LHCN-M2 (cell line): ENCODE measurements at places on chromosomes 13 and 19. TPM values are rescaled to one million over a fixed set of nuclear protein-coding genes. Genes with fewer than 3 reads are reported as not detected.

GRCh38 chr19:32178401-32178800 lies 167.0 kb upstream of the ZNF507 start:
- DNase-seq = no peak

GRCh38 chr19:39408392-39409207 lies 2.0 kb downstream of the ZFP36 start:
- peak; percentile 50 for DNase-seq

DNA sequence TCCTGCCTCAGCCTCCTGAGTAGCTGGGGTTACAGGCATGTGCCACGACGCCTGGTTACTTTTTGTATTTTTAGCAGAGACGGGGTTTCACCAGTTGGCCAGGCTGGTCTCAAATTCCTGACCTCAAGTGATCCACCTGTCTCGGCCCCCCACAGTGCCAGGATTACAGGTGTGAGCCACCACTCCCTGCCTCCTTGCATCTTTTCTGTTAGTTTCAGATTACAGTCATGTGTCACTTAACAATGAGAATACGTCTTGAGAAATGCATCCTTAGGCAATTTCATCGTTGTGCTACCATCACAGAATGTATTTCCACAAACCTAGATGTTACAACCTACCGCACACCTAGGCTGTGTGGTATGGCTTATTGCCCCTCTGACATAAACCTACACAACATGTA lies 180.4 kb downstream of the TM9SF2 start:
- DNase-seq = no peak

Gene RBM26
- total RNA-seq = 30.1 and 33.1 TPM in 2 replicates

Gene EBPL
- total RNA-seq = 83.0 and 105 TPM in 2 replicates

DNA sequence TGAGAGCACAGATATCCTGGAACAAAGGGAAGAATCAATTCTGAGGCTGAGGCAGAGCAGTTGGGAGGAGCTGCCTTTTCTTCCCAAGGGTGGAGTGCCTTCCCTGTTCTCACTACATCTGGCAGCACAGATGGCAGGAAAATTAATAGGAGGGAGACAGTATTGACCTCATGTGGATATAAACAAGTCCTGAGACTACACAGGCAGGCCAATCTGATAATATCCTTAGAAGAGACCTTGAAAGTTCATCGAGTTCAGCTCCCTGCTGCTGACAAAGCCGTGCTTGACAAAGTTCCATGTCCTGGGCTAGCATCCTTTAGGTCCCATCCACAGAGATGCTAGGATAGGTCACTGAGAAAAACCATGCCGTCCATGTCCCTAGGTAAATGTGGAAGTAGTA lies 1451.5 kb downstream of the EFNB2 start:
- no peak for DNase-seq

- DNase-seq = peak; percentile 87
Measured at GRCh38 chr13:28574617-28575142, 79.8 kb upstream of the FLT1 start.
